ENCODE measurements at places on chromosomes 6 and 20. TPM values are rescaled to one million over a fixed set of nuclear protein-coding genes. Genes with fewer than 3 reads are reported as not detected.

SLC17A1 gene
- not detected for total RNA-seq

FAM217A gene
- total RNA-seq, result not detected

KHDRBS2 gene
- not detected for total RNA-seq

BMP5 gene
- total RNA-seq, result not detected

CALHM4 gene
- not detected for total RNA-seq

RIPOR3 gene
- total RNA-seq, result not detected

CRISP3 gene
- total RNA-seq, result not detected

SRMS gene
- not detected for total RNA-seq

CDYL gene
- total RNA-seq, result 33.6 TPM

ATXN1 gene
- total RNA-seq, result 40.4 TPM

DACT2 gene
- not detected for total RNA-seq

CFB gene
- total RNA-seq, result not detected

SLC22A7 gene
- total RNA-seq, result not detected

ABHD16B gene
- total RNA-seq, result not detected

RIMS4 gene
- not detected for total RNA-seq

LY6G6C gene
- total RNA-seq, result not detected

RIN2 gene
- total RNA-seq, result not detected

BPIFB4 gene
- not detected for total RNA-seq

NFS1 gene
- 36.6 TPM for total RNA-seq

MEP1A gene
- not detected for total RNA-seq

SSTR4 gene
- not detected for total RNA-seq

PRRT1 gene
- 0.23 TPM for total RNA-seq

SIGLEC1 gene
- not detected for total RNA-seq

OR12D3 gene
- not detected for total RNA-seq

PROKR2 gene
- total RNA-seq, result not detected

FOXA2 gene
- not detected for total RNA-seq

PDYN gene
- not detected for total RNA-seq

UBD gene
- 0.37 TPM for total RNA-seq

RHAG gene
- total RNA-seq, result not detected

ASXL1 gene
- total RNA-seq, result 110 TPM

SLC22A16 gene
- not detected for total RNA-seq

SUMO4 gene
- 7.9 TPM for total RNA-seq

DDX43 gene
- 1.7 TPM for total RNA-seq

GNAS-AS1 gene
- total RNA-seq, result 1.5 TPM

SEMG2 gene
- not detected for total RNA-seq

TREM2 gene
- not detected for total RNA-seq

C4B gene
- 2.0 TPM for total RNA-seq

NFKBIE gene
- 14.7 TPM for total RNA-seq

MAS1 gene
- not detected for total RNA-seq

PDE10A gene
- not detected for total RNA-seq

KHDC1 gene
- 5.0 TPM for total RNA-seq

XKR7 gene
- total RNA-seq, result not detected

C20orf204 gene
- total RNA-seq, result 3.5 TPM

PNPLA1 gene
- not detected for total RNA-seq

BACH2 gene
- total RNA-seq, result 61.6 TPM

SIRPD gene
- 0.17 TPM for total RNA-seq

Measured in activated CD4-positive, alpha-beta T cell treated with anti-CD3 and anti-CD28 coated beads, Interleukin-2, amount 10 ng/mL, durations not matched to agents 7 days and 5 days (primary cell).